ENCODE measurements at places on chromosomes 2 and 18.

- DNase-seq, result no peak
These were observed 21.9 kb upstream of the ALPI start for GRCh38 chr2:232434091-232434490.

DNA sequence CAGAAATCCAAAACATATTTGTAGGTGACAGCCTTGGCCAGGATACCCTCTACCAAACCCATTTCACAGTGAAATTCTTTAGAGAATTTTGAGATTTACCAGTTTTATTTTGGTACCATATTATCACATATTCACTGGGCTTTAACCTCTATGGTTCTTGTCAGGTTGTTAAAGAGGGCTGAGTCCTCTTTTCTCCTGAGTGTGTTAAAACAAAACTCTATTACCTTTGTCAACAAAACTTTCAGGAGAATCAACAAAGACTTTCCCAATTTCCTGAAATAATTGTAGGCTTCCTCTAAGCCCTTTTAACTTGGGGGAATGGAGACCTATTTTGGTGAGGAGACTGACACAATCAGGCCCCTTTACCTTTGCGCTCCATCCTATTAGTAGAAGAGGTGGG, 155.2 kb downstream of the TRABD2A start:
- DNase-seq, result no peak

DNA sequence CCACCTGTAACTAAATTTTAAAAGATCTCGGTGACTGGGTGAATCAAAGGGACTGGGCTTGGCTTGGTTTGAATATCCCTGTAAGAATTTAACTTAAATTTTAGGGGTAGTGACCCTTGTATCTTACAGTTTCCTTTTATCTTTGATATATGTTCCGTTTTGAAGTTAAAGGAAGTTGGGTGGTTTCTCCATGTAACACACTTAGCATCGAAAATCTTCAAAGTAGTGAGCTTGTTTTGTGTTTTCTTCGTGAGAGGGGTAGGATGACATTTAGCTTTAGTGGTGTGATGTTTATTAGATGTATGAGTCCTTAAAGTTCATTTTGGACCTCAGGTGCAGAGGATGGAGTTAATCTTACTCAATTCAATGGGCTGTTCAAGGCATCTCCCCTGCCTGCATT, 1.6 kb downstream of the WDR7 start:
- DNase-seq, result no peak

- DNase-seq, result peak; percentile 16
These were observed 4.3 kb downstream of the VAPA start for GRCh38 chr18:9918016-9918680.

DNA sequence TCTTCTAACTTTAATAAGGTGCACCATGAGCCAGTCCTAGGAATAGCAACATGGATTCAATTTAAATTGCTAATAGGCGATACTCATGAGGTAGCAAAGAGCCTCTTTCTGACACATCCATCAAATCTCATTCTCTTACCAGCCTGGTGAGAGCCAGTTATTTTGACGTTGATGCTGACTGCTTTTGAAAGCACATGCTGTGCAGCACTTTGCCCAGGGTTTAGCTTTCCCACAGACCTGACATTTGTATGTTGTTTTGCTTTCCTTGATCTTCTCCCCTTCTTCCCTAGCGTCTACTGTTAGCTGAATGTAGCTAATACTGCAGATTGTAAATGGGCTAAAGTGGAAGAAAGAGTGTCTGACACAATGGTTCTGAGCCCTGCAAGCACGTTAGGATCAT, 101.1 kb upstream of the CCDC85A start:
- no peak for DNase-seq

- no peak for DNase-seq
These were observed 246.2 kb downstream of the SOCS6 start for GRCh38 chr18:70535041-70535440.

- no peak for DNase-seq
These were observed 31.5 kb downstream of the CTIF start for GRCh38 chr18:48570313-48570712.

DNA sequence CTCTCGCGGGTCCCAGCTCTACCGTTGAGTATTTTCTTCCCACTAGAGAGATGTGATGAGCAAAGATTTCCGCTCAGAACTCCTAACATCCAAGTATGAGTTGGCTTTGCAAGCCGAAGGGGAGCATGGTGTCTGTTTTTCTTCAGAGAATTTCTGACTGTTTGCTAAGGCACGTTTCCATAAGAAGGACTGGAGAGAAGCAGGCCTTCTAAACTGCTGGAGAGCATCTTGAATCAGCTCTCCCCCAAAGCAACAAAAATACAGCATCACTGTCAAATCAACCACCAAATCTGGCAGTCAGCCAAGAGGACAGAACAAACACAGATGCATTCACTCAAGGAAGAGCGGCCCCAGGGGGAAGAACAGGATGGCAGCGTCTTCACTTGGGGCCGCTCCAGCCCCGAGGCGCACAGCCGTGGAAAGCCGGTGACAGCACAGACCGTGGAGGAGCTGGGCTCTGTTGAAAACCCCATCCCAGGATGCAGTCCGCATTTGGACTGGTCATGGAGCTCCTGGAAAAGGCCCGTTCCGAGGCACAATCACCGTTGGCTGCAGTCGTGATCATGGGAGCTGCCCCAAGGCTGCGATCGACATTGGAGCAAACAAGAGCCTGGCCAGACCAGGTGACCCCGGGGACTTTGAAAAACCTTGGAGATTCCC, 101.4 kb downstream of the NFATC1 start:
- no peak for DNase-seq

DNA sequence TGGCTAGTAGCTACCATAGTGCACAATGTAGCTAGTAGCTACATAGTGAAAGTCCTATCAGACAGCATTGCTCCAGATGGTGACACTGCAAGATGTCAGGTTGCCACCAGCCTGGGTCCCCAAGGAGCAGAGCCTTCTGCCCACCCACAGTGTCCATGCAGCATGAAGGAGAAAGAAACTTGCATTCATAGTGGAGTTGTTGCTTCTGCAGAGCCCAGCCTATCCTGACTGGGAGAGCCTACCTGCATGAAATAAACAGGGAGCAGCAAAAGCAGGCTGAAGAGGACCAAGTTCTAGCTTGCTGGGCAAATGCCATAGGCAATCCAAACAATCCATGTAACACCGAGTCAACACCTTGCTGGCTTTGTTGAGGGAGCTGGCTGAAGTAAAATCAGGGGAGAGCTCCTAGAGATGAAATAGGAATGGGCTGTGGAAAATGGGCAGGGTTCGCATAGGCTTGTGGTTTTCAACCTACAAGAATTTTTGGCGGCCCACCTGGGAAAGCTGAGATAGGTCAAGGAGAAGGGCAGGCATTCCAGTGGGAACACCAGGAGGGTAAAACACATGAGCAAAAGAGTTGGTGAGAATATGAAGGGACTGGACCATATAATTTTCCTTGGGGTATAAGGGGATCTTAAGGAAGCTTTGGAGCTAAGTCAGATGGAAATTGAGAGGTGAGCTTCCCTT, 195.8 kb downstream of the CYP26B1 start:
- no peak for DNase-seq

DNA sequence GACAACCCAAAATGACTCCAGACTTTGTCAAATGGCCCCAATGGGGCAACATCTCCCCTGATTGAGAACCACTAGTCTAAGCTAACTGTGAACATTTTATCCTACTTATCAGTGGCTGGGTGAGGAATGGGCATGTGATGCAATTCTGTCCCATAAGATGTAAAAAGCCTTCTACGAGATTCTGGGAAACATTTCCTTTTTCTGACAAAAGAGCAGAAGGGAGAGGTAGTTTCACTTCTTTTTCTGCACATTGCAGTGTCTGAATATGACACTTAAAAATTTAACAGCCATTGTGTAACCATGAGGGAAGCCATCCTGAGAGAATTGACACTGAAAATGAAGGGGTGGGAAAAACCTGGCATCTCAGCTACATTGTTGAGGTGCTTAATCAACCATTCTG, 17.3 kb upstream of the MARCHF4 start:
- DNase-seq, result no peak

- DNase-seq, result no peak
These were observed 55.9 kb upstream of the RPE start for GRCh38 chr2:209946539-209946938.

DNA sequence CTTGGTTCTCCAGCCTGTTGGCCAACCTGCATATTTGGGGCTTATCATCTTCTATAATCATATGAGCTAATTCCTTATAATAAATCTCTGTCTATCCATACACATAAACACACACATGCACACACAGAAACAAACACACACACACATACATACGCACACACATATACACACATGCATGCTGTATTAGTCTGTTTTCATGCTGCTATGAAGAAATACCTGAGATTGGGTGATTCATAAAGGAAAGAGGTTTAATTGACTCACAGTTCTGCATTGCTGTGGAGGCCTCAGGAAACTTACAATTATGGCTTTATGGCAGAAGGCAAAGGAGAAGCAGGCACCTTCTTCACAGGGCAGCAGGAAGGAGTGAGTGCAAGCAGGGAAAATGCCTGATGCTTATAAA, 707.4 kb upstream of the CDH2 start:
- DNase-seq, result no peak

DNA sequence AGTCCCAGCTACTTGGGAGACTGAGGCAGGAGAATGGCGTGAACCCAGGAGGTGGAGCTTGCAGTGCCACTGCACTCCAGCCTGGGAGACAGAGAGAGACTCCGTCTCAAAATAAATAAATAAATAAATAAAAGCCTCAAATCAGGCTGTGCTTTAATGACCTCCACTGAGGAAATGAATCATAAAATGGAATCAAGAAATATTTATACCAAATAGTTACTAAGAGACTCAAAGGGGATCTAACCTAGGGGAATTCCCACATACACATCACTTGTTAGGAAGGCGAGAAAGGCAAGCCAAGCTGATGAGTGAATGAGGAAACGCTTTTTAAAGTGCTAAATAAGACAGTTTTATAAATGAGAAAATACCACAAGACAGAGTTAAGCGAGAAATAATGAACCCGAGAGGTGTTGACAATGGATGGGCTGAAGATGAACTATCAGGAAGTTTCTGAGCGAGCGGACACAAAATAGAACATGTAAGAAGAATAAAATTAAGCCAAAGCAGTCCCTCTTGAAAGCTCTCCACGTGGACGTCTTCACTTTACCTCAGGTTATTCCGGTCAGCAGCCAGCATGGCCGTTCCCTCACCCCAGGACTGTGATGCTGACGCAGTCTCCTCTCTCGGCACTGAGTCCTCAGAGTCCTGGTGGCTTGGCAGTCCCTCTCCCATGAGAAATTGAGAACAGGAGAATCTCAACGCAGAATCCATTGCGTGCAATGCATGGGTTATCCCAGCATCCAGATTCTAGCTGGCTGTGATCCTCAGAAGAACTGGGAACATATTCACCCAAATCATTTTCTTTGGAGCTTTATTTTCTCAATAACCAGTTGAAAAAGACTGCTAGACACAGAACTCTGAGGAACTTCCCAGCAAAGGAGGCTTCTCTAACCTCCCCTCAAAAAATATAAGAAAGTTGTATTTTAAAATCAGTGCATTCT, 22.3 kb downstream of the PXDN start:
- peak; percentile 83 for DNase-seq

DNA sequence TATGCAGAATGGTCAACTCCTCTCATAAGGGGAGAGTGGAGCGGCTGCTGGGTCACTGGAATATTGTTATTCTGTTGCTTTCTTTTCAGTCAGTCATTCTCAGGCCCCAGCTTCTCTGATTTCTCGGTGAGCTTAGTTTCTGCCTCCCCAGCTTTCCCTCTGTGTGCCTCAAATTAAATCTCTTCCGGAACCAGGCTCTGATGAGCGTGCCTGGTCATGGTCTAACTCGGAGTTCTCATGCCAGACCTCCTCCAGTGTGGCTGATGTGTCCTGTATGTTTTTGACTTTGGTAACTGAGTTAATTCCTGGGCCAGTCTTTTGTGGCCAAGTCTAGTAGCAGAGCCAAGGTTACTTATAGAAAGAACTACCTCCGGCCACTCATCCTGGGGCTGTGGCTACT, 4.9 kb upstream of the STK11IP start:
- DNase-seq, result no peak

DNA sequence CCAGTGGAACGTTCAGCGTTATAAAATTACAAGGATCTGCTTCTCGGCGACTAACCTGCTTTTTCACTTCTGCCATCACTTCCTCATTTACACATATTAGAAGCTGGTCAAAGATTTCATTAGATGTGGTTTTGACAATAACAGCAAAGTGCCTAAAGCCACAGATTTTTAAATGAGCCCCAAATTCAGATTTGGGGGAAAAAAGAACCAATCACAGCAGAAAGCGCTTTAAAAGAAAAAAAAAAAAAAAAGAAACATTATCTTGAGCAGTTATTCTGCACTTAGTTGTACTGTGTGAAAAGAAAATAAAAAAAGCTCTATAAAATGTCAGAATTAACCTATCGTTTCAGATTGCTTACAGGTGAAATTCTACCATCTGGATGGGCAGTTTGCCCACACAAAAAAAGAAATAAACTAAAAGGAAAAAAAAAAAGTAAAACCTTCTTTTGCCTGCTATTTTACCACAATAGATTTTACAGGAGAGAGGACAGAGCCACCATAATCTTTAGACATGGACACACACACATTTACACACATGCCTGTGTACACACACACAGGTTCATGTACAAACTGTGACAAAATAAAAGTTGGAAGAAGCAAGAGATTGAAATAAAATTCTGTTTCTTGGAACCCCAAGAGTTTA, 167.2 kb downstream of the TCF4 start:
- no peak for DNase-seq

GRCh38 chr2:73830871-73831401, 2.2 kb downstream of the STAMBP start:
- DNase-seq, result peak; percentile 71

DNA sequence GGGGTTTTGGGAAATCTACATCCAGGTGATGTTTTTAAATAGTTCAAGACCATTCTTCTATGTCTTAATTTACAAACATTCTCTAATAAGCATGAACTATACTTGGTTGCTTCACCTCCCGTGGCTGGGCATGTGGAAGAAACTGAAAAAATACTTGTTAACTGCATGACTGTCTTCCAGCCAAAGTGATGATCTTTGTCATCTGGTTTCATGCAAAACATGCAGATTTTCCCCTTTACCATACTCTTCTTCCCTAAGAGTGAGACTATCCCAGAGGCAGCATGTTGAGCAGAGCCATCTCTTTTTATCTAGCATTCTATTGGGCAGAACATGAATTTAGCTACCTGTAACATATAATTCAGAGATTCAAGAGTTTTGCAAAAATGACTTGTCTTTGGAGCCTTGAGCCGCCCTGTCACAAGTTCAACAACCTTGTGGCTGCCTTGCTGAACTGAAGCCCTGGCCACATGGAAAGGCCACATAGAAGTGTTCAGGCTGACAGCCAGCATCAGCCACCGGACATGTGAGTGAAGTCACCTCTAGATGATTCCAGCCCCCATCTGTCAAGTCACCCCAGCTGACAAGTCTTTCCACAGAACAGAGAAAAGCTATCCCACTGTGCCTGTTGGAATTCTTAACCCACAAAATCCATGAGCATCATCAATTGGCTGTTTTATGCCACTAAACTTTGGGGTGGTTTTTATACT, 142.8 kb downstream of the ANKRD44 start:
- no peak for DNase-seq

DNA sequence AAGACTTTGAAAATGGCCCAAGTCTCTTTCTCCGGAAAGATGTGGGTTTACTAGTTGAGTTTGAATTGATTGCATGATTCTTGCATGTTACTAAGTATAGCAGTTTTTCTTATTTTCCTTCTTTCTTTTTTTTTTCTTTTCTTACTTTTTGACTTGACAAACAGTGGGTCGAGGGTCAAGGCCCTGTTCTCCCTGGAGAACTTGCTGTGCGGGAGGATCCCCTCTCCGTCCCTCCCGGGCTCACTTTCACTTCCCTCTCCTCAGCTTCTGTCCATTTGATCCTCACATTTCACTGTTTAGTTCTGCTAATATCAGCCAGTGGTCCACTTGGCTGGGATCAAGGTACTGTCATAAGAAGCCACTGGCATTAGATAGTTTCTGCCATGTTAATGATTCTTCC, 767.4 kb downstream of the TDRD15 start:
- DNase-seq, result no peak

Data from AG08396 (cell line).